ENCODE measurements at places on chromosomes 1 and 21. TPM values are rescaled to one million over a fixed set of nuclear protein-coding genes. Genes with fewer than 3 reads are reported as not detected.
A peak's percentile ranks its signal among the peaks of the same experiment; 100 is the strongest.

C1orf210 gene
- not detected for polyA plus RNA-seq

SYF2 gene
- 82.9 TPM for polyA plus RNA-seq

CLCA1 gene
- not detected for polyA plus RNA-seq

DNA sequence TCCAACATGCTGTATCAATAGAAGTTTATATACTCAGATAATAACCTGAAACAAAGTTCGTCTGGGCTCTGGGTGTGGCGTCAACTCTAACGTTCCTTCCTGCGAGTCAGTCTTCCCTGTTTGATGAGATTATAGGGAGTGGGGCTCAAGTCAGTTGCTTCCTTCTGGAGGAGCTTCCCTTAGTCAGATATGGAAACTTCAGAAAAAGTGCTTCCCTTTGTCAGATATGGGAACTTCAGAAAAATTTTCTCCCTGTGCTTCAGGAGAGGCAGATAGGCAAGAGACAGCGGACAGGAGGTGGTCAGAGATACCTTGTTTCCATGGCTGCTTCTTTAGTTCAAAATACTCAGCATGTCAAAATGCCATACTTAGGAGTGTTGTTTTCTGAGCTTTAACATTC is 51.1 kb upstream of the PRDX6 start:
- no peak for DNase-seq

GRCh38 chr1:106080608-106081325 is 975.7 kb upstream of the PRMT6 start:
- no peak for DNase-seq

DNA sequence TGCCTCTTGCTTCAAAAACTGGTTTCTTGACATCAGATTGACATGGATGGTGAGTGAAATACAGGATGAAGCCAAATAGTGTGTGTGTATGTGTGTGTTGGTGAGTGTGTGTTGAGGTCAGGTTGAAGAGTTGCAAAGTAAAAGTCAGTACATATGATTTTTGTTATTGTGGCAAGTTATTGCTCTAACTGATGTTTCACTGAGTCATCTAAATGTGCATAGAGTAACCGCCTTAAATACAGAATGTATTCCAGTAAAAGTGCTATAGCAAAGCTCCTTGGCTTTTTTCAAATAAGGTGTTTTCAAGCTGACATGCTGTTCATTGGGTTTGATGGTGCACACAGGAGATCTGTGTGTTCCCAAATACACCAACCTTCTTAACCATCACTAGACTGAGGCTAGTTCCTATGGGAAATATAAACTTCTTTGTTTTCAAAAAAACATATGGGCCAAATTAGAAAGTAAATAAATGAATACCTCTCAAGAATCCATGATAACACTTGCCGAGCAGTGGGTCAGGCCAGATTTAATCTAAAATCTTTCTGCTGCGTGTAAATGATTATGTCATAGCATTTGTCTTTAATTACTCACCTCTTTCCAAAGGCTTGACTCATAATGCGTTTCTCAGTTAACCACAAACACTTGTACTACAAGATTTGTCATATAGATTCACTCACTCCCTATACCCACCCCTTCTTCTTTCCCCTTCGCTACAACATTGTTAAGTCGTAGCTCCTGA is 151.1 kb downstream of the LYPLAL1 start:
- DNase-seq, result no peak

DNA sequence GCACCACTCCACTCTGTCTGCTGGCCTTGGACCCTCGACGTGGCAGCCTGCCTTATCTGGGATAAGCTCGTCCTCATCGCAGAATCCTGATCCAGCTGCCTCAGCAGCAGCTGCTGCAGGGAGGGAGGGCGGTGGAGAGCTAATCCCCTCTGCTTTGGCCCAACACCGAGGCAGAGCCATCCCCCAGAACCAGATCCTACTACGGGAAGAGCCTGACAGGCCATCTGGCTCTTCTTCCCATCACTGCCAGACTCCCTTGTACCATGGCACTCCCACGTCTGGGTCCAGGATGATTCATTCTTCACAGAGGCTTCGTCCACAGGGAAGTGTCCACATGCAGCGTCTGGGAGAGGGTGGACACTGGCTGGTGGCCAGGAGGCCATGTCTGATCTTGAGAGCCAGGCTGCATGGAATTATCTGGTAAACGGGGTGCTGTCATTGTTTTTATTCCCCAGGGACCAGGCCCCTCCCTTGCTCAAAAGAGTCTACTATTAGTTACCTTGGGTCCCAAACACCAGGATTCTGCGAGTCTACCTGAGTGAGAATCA is 14.6 kb upstream of the PKP1 start:
- no peak for DNase-seq

DNA sequence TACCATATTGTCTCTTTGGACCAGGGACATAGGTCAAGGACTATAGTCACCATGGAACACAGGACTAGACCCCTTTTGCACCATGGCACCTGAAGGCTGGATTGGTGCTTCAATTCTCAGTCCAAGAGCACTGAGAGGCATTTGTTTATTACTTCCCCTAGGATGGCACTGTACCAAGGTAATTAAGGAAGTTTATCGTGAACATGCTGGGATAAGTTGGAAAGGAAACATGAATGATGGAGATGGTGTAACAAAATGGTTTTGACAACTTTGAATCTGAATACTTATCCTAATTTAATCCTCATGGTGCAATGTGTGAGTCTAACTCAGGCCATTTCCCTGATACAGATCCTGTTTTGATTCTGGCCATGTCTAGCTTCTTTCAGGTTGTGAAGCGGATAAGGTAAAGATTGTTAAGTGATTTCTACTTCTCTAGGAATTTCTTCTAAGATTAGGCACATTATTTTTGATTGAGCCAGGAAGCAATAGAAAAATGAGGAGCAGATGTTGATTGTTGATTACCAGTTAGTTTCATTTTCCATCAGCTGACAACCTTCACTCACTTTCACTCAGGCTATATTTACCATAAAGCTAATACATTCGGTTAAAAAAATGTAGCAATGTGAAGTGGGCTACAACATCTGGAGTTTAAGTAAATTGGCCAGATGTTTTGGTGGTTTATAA is 37.3 kb upstream of the SIPA1L2 start:
- no peak for DNase-seq

DNA sequence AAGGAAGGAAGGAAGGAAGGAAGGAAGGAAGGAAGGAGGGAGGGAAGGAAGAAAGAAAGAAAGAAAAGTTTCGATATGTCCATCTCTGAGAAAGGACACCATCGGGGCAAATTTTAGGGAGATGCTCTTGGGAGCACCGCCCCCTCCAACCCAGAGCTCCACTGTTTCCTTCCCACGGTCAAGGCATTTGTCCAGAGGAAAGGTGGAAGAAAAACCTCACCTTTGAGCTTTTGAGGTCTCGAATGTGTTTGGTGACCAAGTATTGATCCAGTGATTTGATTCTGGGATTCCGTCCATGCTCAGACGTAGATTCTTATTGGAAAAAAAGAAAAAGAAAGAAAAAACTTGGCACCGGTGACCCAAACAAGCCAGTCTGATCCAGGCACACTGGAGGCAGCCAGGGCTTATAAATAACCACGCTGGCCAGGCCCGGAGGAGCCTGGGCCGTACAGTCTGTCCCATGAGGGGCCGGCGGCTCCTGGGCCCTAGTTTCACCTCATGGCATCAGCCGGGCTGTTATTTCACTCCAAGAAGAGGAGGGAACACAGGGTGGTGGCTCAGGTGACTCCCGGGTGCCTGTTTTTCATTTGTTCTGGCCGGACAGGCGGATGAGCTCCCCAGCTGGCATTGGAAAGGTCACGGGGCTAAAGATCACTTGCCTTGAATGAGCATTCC is 36.1 kb upstream of the SLC25A33 start:
- DNase-seq, result no peak

DNA sequence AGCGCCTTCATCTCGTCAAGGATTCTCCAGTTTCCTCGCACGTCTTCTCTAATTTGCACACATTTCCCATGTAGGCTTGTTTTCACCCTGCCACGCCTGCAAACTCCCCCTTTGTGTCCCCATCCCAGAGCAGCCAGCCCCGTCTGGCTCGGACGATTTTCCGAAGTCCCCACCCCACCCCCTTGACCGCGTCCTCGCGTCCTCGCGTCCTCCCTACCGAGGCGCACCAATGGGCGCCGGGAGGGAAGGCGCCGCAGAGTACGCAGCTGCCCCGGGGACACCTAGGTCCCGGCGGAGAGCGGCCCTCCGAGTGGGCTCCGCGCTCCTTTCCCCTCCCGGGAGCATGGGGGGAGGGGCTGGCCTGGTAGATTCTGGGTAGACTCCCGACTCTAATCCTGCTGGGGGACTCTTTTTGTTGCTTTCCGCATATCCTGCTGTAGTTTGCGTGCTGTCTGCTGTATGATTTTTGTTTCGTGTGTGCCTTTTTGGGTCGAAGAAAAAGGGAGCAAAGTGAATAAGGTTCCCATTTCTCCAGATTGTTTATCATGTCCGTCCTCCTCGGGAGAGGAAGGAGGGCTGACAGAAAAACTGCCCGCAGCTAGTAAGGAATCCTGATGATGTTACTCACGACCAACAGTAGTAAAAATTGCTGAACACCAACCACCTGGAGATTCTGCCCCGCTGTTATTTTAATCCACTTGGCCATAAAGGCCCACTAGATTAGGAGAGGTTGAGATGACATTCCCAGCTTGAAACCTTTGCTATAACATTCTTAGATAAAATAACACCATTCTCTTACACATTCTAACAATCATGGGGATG is 1.5 kb downstream of the CACHD1 start:
- DNase-seq, result peak; percentile 19

DNA sequence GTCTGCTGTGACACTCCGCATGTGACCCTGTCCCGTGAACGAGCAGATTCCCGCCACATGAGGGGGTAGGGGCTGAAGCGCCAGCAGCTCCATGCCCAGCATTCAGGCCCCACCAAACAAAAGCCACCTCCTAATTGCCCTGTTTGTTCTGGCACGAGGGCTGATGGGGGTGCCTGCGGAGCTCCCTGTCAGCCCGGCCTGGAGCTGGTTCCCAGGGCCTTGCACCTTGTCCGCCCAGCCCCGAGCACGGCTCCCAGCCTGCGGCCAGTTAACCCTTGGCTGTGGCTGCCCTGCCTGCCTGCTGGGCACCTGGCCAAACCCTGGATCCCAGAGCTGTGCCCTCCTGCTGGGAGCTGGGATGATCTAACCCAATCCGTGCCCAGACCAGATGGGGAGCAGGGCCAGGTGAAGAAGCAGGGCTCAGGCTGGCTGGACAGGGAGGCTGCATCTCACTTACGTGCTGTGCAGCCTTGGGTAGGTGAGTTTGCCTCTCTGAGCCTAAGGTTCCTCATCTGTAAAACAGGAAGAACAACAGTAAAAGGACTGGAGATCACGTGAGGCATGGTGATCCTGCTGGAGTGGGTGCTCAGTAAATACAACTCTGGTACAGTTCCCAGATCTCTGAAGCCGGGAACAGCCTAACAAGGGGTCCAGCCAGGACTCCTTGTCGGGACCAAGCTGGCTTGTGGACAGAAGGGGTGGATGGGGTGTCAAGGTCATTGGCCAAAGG is 110.9 kb upstream of the IFFO2 start:
- no peak for DNase-seq

DNA sequence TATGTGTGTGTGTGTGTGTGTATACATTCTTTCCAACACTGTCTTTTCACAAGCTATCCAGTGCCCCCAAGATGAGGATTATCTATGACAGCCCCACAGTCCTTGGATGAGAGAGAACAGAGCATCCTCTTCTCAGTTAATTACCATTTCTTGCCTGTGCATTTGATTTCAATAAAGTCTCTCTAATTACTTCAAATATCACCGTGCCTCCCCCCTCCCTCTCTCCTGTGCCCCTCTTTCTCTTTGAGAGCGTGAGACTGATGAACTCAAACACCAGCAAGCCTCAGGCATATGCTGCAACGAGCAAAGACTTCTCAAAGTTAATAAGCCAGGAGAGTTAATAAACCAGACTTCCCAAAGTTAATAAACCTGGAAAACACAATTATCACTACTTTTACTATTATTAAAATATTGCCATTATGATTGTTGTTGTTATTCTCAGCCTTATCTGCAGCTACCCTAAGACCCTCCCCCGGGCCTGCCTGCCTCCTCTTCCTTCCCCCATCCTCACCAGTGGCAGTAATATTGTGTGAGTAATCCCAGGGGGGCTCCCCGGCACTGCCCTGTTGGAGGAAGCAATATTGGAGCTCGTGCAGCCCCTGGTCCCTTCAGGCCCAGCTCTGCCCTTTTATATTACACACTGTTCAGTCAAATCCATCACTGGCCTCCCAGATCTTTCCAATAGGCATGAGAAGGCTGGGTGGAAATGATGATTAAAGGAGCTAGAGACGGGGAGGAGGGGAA is 30.9 kb downstream of the LMX1A start:
- DNase-seq, result no peak

GRCh38 chr1:58778385-58779000 is 5.4 kb downstream of the JUN start:
- DNase-seq, result no peak

GRCh38 chr21:45332415-45332814 is 44.7 kb upstream of the POFUT2 start:
- no peak for DNase-seq

- DNase-seq, result no peak
Observed at GRCh38 chr1:212628046-212628445, 19.5 kb downstream of the ATF3 start.

- DNase-seq, result no peak
Observed at GRCh38 chr1:7069931-7070330, 284.7 kb downstream of the CAMTA1 start.
